ENCODE measurements at places on chromosomes 5 and 9. TPM values are rescaled to one million over a fixed set of nuclear protein-coding genes. Genes with fewer than 3 reads are reported as not detected.

DNA sequence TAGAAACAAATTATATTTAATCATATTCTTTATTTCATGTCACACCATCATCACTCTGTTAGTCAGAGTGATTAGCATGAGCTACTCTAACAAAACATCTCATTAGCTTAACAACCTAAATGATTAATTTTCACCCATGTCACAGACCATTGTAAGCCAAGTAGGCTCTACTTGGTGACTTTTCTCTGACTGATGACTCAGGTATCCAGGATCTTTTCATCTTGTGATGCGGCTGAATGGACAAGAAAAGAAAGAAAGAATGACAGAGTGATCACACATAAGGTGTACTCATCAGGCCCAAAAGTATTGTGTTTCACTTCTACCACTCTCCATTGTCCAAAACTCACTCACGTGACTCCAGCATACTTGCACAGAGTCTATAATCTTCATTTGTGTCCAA, 299.3 kb downstream of the ANXA1 start:
- no peak for DNase-seq

Gene MZB1
- 1.1 TPM for total RNA-seq

GRCh38 chr5:151745071-151745705, 13.2 kb downstream of the ATOX1 start:
- DNase-seq: peak; percentile 90

Gene GPR150
- total RNA-seq: not detected

DNA sequence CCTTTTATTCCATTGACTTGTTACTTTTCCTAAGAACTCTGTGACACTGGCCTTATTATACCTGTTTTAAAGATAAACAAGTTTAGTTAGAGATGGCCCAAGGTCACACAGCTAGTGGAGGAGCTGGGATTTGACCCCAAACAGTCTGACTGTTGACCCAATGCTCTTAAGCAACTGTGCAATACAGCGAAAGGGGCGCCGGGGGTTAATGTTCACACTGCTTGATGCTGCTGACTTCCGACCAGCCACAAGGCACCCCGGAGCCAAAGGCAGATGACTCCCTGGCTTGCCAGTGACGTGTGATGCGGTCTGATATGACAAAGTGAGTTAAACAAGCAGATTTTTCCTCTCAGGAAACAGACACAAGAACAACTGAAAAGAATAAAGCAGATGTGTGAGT, 23.9 kb downstream of the PIK3R1 start:
- DNase-seq: peak; percentile 85

GRCh38 chr9:110198357-110198756, 9.6 kb downstream of the C9orf152 start:
- DNase-seq: no peak

- no peak for DNase-seq
Measured at GRCh38 chr5:54867310-54867944, 118.0 kb downstream of the ESM1 start.

- no peak for DNase-seq
Measured at GRCh38 chr9:125613141-125613540, 93.9 kb downstream of the MAPKAP1 start.

GRCh38 chr9:72524820-72525540, 3.6 kb downstream of the TMC1 start:
- DNase-seq: peak; percentile 73

- DNase-seq: peak; percentile 83
Measured at GRCh38 chr5:82396871-82397514, 118.8 kb upstream of the RPS23 start.

Gene LCN2
- 85.5 TPM for total RNA-seq

DNA sequence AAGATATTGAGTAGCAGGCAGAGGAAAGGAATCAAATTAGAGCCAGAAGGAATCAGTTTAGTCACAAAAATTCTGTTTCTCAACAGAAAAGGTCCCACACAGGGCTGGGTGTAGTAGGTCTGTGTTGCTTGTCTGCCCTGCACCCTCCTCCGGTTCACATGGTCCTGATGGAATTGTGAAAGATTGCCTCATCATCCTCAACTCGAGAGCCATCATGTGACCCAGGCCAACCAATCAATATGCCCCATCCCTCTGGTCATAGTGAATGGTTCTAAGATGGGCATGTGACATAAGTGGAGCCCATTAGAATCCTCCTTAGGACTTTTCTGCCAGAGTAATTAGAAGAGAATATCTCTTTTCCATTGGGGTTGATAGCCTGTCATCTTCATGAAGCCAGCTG, 56.7 kb upstream of the RAD23B start:
- no peak for DNase-seq

Gene WDR38
- total RNA-seq: not detected

Gene CNTNAP3B
- total RNA-seq: 2.6 TPM

- no peak for DNase-seq
Measured at GRCh38 chr9:130895481-130896232, 955 bp downstream of the QRFP start.
